ENCODE measurements at places on chromosomes 12 and 14. TPM values are rescaled to one million over a fixed set of nuclear protein-coding genes. Genes with fewer than 3 reads are reported as not detected.

TCTN2 gene
- total RNA-seq: 10.0 TPM

CDH24 gene
- total RNA-seq: 2.5 TPM

- no peak for DNase-seq
- H3K4me3 ChIP-seq: no peak overlapping the region
- H3K36me3 ChIP-seq: no peaks in the 10 kb centered on the region
- H3K4me1 ChIP-seq: peaks cover 40% of the 10 kb centered on the region
- peak overlapping the region; percentile 28 for H3K27ac ChIP-seq
Measured at GRCh38 chr12:1932264-1932777, 13.9 kb upstream of the CACNA2D4 start.

DNA sequence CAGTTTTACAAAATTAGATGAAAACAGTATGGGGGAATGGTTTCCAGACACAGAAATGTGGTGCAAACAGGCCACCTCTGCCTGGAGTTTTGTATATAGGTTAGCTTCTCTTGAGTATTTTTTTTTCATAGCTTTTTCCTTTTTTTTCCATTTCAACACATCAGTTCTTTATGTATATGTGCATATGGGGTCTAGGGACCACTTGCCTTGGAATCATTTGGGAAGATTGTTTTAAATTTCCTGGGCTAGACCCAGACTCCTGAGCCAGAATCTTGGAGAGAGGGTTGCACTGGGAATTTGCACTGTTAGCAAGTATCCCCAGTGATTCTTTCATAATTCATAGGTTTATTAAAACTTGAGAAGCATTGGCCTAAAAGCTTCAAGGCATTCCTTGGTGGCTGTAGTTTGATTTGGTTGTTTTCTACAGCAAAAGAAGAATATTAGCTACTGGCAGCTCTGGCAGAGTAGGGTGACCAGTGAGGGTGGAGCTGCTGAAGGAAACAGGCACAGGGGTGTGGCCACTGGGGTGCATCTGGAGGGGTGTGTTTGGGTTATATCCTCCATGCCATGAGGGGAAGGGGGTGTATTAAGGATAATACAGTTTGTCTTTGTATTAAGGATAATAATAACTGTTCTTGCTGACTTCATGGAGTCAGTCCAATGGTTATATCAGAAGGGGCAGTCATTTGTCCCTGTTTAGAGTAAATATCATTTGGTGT, 22.8 kb downstream of the PPP1R36 start:
- DNase-seq: no peak
- H3K4me1 ChIP-seq: peaks cover 65% of the 10 kb centered on the region
- H3K36me3 ChIP-seq: no peaks in the 10 kb centered on the region
- peak overlapping the region; percentile 81 for H3K27ac ChIP-seq
- H3K27me3 ChIP-seq: no peaks in the 10 kb centered on the region
- no peak overlapping the region for H3K4me3 ChIP-seq

DNA sequence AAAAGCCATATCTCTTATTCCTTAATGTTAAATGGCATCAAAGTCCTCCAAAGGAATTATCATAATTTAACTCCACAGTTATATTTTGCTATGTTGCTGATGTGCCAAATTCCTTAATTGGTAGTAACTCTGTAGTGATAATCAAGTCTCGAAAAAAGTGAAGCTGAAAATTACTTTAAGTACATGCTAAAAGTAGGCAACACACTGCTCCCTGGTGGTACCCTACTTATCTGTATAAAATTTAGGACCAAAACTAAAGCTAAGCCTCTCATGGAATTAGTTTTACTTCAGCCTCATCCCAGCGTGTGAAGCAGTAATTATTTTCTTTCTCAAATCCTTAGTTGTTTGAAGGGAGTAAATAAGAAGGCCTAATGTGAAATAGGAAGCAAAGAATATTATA, 132.8 kb downstream of the TTLL5 start:
- H3K4me1 ChIP-seq: peaks cover 9% of the 10 kb centered on the region
- H3K4me3 ChIP-seq: no peak overlapping the region
- no peak overlapping the region for H3K27ac ChIP-seq
- no peak for DNase-seq
- no peaks in the 10 kb centered on the region for H3K27me3 ChIP-seq
